NCI-H510A treated with DMSO at 0.1 percent for 48 hours (cell line): ENCODE measurements at places on chromosomes 13 and 19.

GRCh38 chr13:100464006-100464405 lies 124.6 kb downstream of the GGACT start:
- no peak for DNase-seq

DNA sequence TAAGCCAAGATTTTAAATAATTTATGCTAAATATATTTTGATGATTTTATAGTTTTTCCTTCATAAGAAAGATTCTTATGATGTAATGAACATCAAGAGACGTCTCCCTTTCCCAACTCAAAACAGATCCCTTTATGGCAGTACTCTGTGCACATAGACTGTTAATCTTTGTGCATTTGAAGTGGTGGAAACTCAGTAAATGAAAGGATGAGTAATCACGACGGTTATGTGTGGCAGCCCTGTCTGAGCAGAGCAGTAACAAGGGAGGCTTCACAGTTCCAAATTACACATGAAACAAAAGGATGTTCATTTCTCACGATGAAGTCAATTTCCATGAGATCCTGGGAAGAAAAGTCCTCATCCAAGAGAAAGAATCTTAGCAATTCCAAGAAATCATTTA lies 498.1 kb downstream of the KLF5 start:
- DNase-seq = no peak

DNA sequence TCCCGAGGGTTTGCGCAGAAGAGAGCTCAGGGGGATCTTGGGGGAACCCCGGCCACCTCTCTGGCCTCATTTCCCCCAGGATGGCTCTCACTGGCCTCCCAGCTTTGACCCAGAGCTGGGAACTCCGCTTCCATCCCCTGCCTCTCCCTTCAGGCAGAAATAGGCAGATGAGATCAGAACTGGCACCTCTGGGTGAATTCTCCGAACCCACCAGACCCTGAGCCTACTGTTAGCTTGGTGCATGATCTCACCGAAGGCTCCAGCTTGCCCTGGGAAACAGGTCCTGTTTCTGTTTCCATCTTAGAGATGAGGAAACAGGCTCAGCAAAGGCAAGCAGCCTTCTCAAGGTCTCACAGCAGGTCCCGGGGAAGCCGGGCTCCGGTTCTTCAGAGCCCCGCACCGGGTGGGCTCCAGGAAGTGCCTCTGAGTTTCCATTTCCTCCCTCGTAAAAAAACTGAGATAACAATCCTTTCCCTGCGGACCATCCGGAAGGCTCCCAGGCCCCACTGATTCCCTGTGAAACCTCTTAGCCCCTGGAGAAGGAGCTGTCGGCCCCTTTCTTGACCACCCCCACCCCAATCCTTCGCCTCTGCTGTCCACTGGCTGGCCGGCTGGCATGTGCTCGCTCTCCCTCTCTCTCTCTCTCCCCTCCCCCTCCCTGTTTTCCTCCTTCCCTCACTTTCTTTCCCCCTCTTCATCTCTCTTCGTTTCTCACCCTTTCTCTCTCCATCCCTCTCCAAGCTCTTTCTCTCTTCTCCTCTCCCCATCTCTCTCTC lies 2.1 kb downstream of the NECTIN2 start:
- no peak for DNase-seq

DNA sequence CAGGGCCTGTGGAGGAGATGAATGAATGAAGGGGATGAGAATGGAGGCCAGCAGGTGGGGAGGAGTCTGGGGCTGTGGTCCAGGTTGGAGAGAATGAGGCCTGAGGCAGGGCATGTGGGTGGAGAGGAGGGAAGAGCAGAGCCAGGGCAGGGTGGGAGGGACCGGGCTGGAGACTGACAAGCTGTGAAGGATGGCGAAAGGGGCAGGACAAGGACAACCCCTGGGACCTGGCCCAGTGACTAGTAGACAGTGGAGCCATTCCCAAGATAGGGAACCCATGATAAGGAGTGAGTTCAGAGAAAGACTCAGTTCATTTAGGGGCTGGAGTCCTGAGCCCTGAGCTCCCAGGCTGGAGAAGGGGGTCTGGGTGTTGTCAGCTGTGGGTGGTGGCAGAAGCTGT lies 3.0 kb downstream of the PTH2 start:
- no peak for DNase-seq

- no peak for DNase-seq
These were observed 346.5 kb downstream of the ZNF536 start for GRCh38 chr19:30718707-30719106.

DNA sequence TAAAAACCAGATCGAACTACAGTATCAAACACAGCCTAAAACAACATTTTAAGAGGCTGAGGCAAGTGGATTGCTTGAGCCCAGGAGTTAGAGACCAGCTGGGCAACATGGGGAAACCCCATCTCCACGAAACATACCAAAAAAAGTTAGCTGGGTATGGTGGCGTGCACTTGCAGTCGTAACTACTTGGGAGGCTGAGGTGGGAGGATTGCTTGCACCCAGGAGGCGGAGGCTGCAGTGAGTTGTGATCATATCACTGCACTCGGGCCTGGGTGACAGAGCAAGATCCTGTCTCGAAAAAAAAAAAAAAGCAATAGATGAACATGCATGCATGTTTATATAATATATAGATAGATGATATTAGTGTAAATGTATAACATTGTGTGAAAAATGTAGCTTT lies 5.2 kb upstream of the MRPS31 start:
- no peak for DNase-seq
